ENCODE measurements at places on chromosomes 3 and 15.

DNA sequence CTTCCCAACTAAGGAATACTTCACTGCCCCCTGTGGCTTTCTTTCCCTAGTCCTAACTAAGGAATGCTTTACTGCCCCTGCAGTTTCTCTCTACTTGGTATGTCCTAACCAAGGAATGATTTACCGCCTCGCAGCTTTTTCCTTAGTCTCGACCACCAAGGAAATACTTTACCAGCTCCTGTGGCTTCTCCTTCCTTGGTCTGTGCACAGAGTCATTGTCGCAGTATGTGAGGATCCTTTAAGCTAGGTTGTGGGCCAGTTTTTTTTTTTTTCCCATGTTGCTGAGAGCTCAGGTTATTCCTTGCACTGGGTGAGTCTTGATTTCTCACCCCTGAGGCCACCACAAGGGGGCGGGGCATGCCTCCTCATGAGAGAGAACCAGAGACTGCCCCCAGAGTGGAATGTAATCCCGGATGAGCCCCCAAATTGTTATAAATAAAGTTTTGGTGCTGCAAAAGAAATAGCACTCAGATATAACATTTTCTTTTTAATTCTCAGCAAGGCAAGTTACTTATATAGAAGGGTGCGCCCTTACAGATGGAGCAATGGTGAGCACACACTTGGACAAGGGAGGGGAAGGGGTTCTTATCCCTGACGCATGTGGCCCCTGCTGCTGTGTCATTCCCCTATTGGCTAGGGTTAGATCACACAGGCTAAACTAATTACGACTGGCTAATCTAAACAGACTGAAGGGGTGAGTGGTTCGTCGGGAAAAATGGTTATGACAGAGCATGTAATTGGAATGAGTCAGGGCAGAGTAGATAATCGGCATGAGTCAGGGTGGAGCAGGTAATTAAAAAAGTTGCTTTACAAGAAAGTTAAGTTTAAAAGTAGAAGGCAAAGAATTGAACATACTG, 27.0 kb downstream of the NDUFB4 start:
- no peak for DNase-seq

- no peak for DNase-seq
Measured at GRCh38 chr3:110077093-110077492, 739.7 kb upstream of the DPPA4 start.

GRCh38 chr3:135905058-135905724, 60.3 kb upstream of the PPP2R3A start:
- no peak for DNase-seq

DNA sequence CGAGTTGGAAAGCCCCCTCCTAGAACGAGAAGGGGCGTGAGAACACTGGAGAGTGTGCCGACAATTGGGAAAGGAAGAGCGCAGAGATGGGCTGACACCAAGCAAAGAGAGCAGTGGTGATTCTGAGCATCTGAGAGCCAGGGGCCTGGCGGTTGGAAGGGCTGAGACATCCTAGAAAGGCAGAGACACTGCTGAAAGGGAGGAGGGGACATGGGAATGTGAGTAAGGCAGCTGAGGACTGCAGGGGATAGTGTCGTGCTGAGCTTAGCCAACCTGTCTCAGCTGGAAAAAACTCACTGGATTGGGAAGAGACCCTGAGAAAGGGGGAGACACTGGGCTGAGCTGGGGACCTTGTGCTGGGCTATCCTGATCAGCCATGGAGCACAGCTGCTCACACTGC, 58.1 kb upstream of the SLC6A6 start:
- DNase-seq, result no peak
